ENCODE measurements at places on chromosomes 5 and 9.
A peak's percentile ranks its signal among the peaks of the same experiment; 100 is the strongest.

DNA sequence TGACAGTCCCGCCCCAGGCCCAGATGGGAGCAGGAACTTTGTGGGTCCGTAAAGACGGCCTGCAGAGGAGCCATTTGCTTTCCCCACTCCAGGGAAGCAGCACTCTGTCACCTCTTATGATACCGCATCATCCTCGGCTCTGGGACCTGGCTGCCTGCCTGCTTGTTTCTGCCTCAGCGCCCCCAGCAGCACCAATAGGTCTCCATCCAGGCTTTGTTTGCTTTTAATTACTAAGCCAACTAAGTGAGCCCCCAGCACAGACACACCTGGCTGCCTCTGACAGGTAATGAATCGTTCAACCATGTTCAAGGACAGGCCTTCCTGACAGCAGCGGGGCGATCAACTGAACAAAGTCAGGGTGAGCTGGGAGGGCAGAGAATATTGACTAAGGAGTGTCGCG lies 141.4 kb downstream of the C5orf15 start:
- peak; percentile 83 for DNase-seq

DNA sequence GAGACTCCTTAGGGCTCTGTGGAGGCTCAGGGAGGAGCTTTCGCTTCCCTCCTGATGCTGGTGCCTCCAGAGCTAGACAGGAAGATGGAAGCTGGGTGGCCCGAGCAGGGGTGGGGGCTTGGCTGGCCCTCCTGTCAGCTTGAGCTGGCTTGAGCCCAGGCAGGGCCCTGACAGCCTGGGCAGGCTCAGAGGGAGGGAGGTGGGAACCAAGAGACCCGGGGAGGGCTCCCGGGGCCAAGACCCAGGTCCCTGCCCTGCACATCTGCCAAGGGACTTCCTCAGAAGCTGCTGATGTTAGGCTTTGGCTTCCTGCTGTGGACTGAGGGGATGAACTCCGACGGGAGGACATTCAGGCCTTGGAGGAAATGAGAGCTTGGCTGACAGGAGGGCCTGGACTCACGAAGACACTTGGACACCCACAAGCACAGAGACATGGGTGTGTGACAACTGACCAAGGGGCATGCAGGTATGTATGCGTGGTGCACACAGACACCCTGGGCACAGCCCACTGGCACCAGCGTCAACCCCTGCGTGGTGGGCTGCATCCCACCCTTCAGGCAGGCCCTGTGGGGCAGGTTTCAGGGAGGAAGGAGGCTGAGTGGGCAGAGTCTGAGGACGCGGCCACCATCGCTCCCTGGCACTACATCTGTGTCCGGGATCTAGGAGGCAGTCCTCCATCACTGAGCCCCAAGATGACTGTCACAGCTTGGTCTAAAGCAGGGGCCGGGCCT lies 1.7 kb upstream of the LTC4S start:
- no peak for DNase-seq

DNA sequence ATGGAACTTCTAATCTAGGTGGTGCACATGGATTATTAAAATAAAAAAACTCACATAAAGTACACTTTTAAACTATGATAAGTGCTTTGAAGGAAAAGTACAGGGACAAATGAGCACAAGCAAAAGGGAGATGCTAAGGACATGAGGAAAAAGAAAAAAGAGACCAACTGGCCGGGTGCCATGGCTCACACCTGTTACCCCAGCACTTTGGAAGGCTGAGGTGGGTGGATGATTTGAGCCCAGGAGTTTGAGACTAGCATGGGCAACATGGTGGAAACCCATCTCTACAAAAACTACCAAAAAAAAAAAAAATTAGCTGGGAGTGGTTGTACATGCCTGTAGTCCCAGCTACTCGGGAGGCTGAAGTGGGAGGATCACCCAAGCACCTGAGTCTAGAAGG lies 67.1 kb downstream of the SH3TC2 start:
- no peak for DNase-seq

- no peak for DNase-seq
These were observed 6.7 kb downstream of the PTGS1 start for GRCh38 chr9:122377241-122378164.

GRCh38 chr9:130327781-130328348 lies 62.3 kb downstream of the HMCN2 start:
- no peak for DNase-seq

DNA sequence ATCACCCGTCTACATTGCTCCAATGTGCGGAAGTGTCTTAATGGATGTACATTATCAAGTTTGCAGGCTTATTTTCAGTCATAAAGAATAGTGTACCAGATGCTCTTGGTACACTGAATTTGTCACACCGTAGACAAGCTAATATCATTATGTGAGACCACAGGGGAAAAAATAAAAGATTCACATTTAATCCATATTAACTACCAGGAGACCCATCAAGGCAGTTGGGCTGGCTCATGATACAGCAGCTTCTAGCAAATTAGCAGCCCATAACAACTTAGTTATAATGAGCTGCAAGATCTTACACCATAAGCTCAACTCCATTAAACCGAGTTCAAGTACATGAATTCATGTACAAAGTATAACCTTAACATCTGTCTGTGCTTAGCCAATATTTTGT lies 324.9 kb downstream of the CTNND2 start:
- no peak for DNase-seq

DNA sequence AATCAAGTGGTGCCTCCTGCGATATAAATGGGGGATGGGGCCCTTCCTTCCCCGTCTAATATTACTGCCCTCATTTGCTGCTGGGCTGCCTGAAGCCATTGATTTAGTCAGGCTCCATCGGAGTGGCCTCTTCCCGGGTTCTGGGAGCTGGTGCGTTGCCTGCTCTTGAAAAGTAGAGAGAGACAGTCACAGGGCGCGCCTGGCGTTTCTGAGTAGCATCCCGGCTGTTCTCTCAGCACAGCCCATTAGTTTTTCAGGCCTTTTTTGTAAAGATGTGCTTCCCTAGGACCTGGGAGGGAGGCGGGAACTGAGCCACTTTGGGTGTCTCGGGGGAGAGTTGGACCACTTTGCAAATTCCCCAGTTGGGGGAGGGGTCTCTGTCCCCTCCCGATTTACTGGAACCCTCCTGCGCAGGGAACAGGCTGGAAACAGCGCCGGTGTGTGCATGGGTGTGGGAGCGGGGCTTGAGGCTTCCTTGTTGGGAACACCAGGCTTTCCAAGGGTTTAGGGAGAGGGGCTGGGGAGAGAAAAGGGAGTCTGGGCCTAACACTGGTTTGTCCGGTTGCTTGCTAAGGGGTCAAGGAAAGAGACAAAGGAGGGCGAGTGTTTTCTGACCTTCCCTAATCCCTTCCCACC lies 4.7 kb downstream of the PRDM6 start:
- DNase-seq = no peak

- no peak for DNase-seq
These were observed 35.9 kb downstream of the TGFBR1 start for GRCh38 chr9:99140685-99141314.

- no peak for DNase-seq
These were observed 262.1 kb downstream of the ENC1 start for GRCh38 chr5:74378464-74378863.

DNA sequence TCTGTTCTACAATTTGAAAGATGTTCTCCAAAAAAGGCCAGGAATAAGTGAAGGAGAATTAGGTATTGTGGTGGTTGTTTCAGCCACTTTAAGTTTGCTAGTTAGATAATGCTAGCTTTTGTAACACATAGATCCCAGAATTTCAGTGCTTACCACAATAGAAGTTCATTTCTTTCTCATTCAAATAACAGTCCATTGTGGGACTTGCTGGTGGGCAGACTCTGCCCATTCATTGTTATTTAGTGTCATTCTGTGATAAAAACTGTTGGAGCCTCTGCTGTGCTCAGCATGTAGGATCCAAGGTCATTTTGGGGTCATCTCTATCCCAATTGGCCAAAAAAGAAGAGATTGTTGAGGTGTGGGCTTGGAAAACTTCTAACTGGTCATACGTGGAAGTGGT lies 106.8 kb downstream of the CCDC192 start:
- DNase-seq = no peak

GRCh38 chr5:103690676-103691075 lies 128.1 kb upstream of the NUDT12 start:
- peak; percentile 24 for DNase-seq

DNA sequence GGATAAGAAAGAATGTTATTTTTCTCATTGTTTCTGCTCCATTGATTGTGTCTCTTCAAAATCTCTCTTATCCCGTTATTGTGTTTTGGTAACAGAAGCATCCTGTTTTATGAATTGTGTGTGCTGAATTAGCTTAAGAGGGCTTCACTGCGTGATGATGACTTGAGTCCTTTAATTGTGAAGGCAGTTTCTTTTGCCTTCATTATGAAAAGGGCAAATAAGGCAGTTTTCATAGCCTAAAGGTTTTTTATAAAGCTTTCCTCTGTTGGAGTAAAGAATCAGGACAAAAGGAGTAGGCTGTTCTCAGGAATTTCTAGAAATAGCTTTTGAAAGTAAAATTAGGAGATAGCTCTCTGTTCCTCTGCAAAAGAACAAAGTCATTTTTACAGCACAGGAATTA lies 169.8 kb downstream of the FOCAD start:
- no peak for DNase-seq

GRCh38 chr9:4095484-4095883 lies 204.4 kb downstream of the GLIS3 start:
- no peak for DNase-seq

DNA sequence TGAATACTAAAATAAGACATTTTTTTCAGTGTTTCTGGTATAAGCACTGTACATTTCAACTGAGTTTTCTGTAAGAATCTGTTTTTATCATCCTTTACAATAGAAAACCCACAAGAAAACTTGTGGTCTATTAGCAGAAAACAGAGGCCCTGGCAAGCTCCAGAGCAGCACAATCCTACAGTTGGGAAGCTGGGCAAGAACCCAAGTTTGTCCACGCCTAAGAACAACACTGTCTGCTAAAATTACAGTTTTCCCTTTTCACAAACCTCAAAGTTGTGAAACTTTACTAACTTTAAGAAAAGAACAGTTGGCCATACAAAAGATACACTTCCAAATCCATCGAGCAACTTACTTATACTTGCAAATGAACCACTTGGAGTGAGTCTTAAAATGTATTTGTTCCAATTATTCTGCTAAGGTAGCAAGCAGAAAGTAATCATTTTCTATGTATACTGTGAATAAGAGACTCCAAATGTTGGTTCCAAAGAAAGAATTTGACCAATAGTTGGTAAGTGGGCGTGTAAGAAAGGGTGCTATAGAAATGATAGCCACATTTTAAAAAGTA lies 982.0 kb upstream of the ARRDC3 start:
- no peak for DNase-seq

DNA sequence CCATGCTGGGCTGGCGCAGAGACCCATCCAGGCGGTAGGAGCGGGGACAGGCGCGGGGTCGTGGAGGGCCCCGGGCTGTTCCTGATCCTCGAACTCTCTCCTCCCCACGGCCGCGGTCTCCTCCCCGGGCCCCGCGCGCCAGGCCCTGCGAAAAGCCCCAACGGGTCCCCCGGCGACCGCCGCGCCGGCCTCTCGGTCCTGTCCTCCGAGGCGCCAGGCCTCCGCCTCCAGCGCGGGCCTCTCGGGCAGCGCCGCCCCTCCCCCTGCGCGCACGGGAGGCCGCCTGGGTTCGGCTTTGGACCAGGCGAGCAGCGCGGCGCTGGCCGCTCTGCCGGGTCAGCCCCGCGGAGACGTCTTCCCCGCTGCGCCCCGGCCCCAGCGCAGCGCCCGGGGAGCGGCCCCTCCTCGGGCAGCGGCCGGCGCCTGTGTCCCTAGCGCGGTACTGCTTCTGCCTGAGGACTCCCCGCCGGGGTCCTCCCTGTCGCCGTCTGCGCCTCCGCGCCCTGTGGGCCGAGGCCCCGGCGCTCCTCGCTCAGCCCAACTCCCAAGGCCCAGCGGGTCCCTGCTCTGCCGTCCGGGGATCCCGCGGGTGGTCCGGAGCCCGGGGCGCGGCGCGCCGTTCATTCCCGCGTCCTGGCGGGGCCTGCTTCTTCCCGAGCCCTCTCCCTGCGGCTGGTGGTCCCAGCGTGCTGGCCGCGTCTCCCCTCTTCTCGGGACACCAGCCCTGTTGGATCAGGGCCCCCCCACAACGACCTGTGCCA lies 13.4 kb downstream of the COL23A1 start:
- DNase-seq = no peak
